ENCODE measurements at places on chromosomes 7 and 10.

DNA sequence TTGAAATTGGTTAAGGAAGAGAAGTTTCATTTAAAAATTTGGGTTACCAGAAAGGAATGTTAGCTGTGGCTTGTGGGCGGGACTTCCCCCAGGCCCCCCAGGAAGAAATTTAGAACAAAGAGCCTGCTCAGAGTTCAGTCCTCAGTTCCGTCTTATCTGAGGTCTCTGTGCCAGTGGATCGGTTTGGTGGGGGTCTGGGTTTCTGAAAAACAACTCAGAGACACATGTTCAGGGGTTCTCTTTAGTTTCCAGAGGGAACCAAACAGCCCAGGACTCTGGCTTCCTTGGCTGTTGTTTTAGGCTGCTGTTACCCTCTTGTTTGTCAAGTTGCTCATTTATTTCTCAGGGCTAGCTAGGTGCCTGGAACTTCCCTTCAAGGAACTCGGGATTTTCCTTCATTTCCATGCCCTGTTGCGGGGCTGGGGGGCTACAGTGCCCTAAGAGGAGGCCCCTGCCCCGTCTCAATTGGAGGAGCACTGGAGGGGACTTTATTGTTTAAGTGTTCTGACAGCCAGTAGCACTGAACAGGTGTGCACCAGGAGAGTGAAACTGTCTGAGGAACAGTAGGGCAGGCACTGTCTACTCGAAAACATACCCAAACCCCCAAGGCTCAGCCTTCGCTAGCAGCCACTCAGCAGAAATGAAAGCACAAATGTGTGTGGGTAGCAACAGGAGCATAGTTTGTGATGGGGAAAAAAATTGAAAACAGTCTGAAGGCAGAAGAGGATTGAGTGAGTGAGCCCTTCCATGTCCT is 59.9 kb downstream of the ALOX5 start:
- no peak for DNase-seq

- DNase-seq, result no peak
These were observed 63.6 kb downstream of the RGS10 start for GRCh38 chr10:119478811-119479341.

GRCh38 chr10:133420028-133420427 is 4.4 kb downstream of the SPRN start:
- no peak for DNase-seq

- no peak for DNase-seq
These were observed 95.3 kb downstream of the CUX1 start for GRCh38 chr7:101912716-101913110.

GRCh38 chr7:5557920-5558401 is 134.3 kb upstream of the TNRC18 start:
- DNase-seq, result peak; percentile 85

GRCh38 chr10:46557319-46558121 is 1.1 kb upstream of the GPRIN2 start:
- no peak for DNase-seq

DNA sequence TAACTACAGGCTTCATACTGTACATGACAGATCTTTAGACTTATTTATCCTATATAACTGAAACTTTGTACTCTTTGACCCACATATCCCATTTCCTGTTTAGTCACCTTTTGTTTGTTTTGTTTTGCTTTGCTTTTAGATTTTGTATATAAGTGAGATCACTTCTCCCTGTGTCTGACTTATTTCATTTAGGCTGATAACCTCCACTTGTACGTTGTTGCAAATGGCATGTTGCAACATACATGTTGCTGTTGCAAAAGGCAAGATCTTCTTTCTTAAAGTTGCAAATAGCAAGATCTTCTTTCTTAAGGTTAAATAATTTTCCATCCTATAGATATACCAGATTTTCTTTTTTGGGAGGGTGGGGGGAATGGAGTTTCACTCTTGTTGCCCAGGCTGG is 341.5 kb downstream of the OTUD1 start:
- DNase-seq, result no peak

DNA sequence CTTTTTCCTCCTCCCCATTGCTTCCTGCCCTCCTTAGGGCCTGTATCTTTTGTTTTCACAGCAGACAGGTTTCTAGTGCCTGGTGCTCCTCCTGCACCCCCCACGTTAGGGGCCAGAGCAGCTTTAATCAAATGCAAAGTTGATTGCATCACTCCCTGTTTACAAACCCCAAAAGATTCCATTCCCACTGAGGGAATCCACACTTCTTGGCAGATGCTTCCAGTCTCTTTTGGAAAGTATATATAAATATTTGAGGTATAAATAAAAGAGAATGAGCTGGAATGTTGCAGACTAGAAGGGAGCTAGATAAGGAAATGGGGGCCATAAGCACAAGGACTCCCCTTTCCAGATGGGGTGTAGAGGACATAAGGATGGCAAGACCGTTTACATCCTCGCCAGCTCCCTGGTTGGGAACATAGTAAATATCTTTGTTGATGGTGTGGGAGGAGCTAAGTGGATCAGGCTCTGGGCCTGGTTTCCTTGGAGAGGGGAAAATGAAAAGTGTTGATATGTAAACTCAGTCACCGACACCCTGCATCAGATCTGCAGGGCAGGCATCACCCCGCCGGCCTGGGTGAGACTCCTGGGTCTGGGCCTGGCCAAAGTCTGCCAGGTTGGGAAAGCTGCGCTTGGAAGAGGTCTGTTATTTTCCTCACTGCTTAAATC is 6.2 kb downstream of the RARRES2 start:
- no peak for DNase-seq

GRCh38 chr10:116723428-116724281 is 18.7 kb downstream of the HSPA12A start:
- DNase-seq, result no peak

DNA sequence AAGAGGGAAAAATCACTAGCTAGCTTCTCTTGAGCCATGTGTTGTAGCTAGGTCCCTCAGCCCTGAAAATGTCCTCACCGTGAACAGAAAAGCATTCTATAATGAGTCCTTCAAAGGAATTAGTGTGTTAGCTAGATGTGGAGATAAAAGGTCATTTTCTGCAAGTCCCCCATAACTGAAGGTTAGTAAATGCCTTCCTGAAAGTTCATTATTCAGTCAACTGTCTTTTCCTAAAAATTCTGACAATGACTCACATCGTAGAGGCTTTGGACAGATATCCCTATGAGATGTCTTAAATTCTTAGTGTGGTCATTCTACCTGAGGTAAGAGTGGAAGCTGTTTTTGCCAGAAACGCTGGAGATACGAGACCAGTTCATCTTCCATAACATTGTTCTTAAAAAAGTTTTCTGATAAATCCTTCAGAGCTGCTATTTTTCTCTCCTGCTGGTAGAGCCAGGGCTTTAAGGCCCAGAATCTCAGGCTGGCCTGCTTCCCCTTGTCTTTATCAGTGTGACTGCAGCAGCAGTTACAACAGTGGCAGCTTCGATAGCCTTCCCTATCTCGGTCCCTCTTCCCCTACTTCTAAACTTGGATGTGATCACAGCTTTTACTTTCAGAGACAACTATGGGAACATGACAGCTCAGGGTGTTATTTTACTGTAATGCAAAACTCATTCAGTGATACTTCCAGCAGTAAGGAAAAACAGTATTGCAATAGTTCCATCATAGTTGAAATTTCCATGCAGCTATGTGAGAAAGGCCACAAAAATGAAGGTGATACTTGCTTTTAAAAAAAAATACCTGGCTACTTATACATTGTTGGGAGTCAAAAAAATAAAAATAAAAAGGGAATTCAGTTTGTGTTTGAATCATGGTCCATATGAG is 37.3 kb upstream of the PRKAR2B start:
- DNase-seq, result no peak

DNA sequence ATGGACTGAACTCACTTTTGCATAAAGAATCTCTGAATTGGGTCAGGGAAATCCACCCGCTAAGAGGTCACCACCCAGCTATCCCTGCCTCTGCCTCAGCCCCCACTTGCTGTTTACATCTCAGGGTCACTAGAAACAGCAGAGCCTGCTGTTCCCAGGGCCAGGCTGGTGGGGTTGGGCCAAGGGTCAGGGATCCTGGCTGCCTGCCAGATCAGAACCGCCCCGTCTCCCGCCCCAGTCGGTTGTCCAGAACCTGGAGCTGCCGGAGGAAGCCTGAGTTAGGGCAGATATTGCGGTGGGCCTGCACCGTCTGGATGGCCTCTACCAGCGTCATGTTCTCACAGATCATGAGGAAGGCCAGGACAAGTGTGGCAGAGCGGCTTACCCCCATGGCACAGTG is 17.0 kb upstream of the SAMD8 start:
- no peak for DNase-seq

- no peak for DNase-seq
These were observed 41.8 kb downstream of the ASZ1 start for GRCh38 chr7:117385363-117386109.

- peak; percentile 85 for DNase-seq
These were observed 15.3 kb upstream of the TRA2A start for GRCh38 chr7:23546897-23547572.

- no peak for DNase-seq
These were observed 81.0 kb downstream of the HGF start for GRCh38 chr7:81688622-81689411.

- DNase-seq, result no peak
These were observed 59.3 kb upstream of the ECHDC3 start for GRCh38 chr10:11682851-11683250.

Measured in right atrium auricular region (tissue), 2 donors.